Activated gamma-delta T cell treated with Interleukin-2 at 50 U/mL for 16 hours (primary cell): ENCODE measurements at places on chromosomes 13 and 19.

DNA sequence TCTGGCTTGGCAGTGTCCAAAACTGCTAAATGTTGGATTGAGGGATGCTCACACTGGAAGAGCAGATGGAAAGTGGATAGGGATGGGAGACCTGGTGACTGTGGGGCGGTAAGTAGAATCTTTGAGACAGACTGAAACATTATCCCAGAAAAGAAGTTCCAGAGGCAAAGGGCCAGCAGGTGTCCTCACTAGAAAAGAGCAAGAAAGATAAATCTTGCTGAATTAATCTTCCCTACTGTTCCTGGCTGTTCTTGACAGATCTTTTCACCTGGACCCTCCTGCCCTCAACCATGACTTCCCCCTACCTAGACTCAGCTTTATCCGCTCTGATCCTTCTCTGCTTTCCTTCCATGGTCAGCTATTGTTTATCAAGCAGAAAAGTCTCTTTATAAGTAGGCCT is 35.0 kb upstream of the FRY start:
- no peak for DNase-seq

DNA sequence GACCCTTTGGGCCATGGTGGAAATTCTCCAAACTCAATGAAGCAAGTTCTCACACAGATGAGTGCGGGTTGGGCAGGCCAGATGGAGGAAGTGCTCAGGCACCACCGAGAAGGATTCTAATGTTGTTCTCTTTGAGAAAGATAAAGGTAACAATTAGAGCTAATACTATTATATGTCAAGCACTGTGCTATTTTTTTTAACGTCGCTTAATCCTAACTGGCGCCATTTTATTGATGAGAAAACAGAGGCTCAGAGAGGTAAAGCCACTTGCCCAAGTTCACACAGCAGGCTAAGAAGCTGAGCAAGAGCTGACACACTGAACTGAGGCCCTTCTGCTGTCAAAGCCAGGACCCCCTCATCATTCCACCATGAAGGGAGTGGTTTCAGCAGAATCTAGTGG is 1.0 kb downstream of the FBL start:
- DNase-seq = no peak

DNA sequence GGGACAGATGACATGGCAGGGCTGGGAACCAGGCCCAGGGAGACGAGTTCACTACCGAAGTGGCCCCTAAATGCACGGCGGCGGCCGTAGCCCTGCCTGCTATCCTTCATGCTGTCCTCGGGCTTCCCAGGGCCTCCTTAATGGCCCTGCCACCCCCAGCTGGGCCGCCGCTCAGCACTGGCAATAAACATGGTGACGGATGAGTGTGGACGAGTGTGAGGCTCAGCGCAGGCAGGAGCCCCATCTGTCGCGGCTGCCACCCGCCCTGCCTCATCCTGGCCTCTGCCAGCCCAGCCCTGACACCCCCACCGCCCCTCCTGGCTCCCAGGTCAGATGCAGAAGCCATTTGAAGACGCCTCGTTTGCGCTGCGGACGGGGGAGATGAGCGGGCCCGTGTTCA is 13.6 kb downstream of the PIN1 start:
- no peak for DNase-seq

DNA sequence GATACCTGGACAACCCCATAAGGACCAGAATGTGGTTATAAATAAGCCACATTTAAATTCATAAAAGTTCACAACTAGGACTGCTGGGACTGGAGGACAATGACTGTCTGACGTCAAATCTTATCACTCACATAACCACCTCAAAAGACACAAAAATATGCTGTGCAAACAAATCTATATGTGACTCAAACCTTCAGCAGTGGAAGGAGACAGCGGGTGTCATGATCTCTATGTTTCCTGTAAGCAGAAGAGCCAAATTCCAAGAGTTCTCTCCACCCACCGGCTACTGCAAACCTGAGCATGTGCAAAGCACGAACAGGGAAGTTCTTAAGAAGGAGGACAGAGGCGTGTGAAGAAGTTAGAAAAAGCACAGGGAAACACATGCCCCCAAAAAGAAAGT is 113.2 kb downstream of the MYCBP2 start:
- no peak for DNase-seq

- no peak for DNase-seq
These were observed 25.0 kb upstream of the TNFSF11 start for GRCh38 chr13:42548731-42549551.

DNA sequence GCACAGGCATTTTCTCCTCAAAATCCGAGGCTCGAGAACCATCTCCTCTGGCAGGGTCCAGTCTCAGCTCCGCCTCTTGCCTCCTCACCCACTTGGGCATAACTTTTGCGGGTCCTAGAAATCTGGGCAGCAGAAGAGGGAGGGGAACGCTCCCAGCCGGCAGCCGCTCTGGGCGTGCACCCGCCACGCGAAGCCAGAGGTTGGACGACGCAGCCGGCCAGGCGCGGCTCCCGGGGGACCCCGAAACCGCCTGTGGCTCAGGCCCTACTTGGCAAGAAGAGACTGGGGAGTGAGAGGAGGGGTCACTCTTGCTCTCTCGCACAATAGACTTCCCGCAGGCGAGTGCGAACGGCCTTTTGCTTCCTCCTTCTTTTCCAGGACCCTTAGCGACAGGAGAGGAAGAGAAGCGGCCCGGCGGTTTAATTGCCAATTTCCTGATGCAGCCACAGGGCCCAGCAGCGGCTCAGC is 6.0 kb upstream of the SOX1 start:
- DNase-seq = no peak

GRCh38 chr13:98454389-98454881 is 122.5 kb downstream of the STK24 start:
- no peak for DNase-seq

DNA sequence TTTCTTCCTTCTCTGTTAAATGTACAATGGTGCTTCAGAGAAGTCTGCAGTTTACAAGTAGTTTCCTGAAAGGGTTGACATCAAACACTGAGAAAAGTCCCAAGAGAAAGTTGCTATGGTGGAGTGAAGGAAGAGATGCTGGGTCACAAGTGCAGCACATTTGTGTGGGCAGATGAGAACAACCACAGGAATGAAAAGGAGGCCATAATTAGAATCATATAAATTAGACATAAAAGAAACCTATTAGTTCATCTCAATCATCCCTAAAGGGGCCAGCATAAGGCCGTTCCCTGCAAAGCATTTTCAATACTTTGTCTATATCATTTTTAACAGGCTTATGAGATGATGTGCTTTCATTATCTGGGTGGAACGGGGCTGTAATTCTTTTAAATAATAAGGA is 359.2 kb downstream of the IRS2 start:
- DNase-seq = no peak

DNA sequence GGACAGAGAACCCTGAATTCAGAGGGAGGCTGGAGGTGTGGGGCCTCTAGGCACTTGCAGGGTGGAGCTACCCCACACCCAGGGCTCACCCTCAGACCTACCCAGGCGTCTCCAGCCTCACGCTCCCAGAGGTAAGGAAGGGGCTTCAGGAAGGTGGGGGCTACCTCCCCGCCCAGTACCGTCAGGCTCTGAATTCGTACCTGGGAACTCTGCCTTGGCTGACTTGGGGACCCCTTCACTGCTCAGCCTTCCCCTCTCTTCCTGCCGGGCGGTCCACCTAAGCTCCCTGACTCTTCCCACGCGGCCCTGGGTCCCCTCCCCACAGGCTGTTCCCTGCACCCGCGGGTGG is 28.5 kb upstream of the PARP4 start:
- no peak for DNase-seq
